Smooth muscle cell of the brain vasculature (primary cell): ENCODE measurements at places on chromosomes 1 and 21.

- no peak for DNase-seq
These were observed 31.8 kb downstream of the SDCCAG8 start for GRCh38 chr1:243287652-243288051.

- DNase-seq: no peak
These were observed 20.6 kb downstream of the STXBP3 start for GRCh38 chr1:108767115-108767514.

DNA sequence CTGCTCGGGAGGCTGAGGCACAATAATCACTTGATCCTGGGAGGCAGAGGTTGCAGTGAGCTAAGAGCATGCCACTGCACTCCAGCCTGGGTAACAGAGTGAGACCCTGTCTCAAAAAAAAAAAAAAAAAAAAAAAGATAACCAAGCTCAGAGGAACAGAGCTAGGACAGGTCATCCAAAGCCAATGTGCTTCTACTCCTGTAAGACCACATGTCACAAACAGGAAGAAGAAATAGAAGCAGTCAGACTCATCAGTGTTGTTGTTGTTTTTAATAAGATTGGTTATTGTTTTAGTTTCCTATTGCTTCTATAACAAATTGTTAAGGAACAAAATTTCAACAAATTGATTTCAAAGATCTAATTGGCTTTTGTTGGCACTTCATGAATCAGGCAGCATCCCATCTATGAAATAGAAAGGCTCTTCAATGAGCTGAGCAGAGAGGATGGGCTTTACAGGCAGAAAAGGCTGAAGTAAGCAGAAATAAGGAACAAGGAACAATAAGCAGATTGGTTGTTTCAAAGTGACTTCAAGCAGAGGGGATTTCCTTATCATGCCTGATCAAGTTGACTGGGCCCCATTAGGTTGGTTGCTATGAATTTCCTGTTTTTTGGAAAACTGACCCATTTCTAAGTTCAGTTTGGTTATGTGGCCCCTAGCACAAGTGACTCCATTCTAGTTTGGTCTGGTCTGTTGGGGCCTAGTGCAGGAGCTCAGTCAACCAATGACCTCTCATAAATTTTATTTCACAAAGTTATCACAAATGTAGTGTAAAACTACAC, 6.0 kb upstream of the AKNAD1 start:
- DNase-seq: no peak

GRCh38 chr1:23035823-23036452, 16.7 kb downstream of the KDM1A start:
- peak; percentile 49 for DNase-seq

DNA sequence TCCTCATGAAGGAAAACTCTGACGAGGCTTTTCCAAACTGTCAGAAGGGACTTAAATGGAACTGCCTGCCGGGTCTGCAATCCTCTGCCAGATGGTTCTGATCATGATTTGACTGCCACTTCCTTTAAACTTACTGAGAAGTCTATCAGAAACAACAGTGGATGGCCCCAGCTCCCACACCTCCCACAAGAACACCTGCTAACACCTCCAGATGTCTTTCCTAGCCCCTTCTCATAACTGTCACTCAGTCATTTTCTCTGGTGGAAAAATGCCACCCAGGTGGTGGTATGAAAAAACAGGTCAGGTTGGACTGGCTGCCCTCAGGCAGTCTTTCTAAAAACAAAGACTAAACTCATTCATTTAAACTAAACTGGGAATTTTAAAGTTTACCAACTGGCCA, 66.7 kb upstream of the ABCD3 start:
- DNase-seq: no peak

DNA sequence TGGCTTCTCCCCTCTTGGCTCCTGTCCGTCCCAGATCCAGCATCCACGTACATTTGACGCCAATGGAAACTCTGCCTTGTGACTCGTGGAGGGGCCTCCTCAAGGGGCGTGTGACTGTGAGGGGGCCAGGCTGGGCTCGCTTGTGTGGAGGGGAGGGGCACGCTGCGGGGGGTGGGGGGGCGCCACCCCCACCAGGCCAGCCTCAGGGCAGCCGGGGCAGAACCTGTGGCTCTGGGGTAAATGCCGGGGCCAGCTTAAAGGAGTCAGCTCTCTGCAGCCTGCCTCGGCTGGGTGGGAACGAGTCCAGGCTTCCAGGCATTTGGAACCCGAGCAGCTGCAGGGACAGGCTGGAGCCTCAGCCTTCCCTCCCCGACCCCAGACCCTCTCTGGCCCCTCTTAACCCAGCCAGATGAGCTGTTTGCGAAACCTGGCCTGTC, 94.1 kb downstream of the SIK1 start:
- DNase-seq: no peak
